ENCODE measurements at places on chromosomes 6 and 20.

GRCh38 chr6:84251891-84252539 lies 24.6 kb upstream of the CEP162 start:
- DNase-seq, result no peak

DNA sequence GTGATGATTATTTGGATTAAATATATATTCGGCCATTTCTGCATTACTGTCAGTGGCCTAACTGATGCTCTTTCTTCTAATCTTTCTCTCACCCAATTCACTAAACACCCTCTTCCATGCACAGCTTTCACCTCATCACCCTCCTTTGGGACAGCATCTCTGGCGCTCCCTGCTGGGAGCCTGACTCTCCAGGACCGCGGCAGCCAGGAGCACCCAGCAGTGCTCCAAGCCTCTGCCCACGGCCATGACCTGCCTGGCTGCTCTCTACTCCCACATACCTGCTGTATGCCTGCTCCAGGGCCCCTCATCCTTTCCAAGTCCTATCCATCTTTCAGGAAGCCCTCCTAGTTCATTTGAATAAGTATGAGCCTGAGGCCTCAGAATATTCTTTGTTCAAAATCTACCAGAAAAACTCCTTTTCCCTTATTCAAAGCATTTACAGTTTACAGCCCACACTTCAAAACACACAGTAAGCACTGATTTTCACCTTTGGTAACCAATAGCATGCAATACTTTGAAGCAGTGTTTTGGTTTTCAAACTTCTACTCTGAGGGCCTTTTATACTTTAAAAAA lies 15.2 kb downstream of the CTCFL start:
- no peak for DNase-seq

GRCh38 chr6:153962555-153962954 lies 76.5 kb upstream of the OPRM1 start:
- DNase-seq, result no peak

DNA sequence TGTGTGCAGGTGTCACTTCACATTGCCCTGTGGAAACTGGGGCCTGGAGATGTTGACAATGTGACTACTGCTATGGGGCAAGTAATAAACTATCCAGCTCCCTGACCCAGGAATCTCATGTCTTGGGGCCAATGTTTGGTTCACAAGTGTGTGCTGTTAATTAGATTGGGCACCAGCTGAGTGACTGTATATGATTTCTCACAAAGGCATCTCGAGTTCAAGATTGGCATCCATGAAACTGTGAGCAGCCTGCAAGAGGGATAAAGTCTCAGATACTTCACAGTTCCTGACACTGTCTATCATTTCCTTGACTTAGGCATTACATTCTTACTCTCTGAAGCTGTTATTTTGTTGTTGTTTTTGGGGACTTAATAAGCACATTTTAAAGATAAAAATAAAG lies 264.0 kb downstream of the PRKN start:
- no peak for DNase-seq

- no peak for DNase-seq
Observed at GRCh38 chr6:143896126-143896860, 32.0 kb downstream of the ZC2HC1B start.

DNA sequence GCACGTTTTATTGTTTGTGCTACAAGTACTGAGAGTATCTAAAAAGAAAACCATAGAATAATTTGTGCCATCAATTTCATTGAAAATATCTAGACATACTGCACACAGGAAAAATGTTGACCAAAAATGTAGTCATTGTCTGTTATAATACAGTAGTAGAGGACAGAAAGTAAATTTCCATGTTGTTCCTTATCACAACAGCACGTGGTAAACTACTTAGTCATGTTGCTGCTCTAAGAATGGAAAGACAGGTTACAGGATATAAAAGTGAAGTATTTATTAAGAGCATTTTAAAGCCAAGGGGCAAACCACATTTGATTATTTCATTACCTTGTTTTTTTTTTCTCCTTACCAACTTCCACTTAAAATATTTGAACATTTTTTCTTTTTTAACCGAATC lies 89.0 kb upstream of the CEP85L start:
- no peak for DNase-seq

DNA sequence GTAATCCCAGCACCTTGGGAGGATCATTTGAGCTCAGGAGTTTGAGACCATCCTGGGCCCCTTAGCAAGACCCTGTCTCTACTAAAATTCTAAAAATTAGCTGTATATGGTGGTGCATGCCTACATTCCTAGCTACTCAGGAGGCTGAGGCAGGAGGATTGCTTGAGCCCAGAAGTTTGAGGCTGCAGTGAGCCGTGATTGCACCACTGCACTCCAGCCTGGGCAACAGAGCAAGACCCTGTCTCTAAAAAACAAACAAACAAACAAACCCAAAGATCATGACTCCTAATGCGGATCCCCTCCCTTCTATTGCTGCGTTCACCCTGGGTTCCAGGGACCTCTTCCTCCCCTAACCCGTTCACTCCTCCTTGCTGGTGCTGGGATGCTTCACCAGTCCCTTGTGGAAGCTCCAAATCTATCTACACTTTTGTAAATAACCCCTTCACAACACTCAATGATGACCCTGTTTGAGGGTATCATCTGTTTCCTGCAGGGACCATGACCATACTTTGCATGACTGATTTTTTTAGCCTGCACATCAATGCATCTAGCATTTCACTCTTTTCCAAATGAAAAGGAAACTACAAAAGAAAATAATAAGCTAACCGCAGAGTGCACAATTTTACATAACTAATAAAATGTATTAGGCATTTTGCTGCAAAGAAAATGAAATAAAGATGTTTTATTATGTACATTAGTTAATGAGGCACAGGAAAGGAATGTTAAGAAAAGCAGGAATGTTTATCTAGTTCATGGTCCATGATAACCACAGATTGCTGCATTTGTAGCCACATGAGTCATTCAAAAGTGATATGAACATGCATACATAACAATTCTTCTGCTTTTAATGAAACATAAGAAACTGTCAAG lies 30.5 kb upstream of the IPCEF1 start:
- DNase-seq, result no peak

DNA sequence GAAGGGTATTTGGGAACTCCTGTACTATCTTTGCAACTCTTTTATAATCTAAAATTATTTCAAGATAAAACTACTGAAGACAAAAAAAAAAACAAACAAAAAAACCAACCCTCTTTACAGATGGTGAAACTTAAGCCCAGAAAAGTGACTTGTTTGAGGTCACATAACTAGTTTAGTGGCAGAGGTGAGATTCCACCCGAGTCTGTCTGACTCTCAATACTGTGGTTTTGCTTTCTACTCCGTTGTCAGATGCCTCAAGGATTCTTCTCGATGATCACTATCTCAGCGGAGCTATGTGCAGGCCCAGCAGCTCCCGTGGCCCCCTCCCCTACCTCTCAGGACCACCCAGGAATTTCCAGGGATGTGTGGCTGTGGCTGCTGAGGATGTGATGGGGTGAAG lies 36.1 kb upstream of the KCNB1 start:
- no peak for DNase-seq

- no peak for DNase-seq
Observed at GRCh38 chr6:164022632-164023031, 608.1 kb downstream of the QKI start.

DNA sequence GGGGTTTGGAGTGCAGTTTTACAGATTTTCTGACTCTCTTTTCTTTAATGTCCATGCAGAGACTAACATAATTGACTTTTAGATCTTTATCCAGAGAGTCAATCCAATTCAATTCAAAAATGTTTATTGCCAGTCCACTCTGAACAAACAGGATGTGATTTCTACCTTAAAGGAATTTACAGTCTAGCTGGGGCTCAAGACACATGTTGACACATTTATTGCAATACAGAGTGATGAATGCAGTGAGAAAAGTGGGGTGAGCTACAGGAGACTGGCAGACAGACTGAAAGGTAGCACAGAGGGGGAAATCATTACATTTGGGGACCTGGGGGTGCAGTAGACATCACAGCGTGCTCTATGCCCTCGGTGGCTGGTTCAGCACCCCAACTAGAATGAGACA lies 193.9 kb downstream of the SLC24A3 start:
- DNase-seq, result no peak

- DNase-seq, result no peak
Observed at GRCh38 chr20:16167423-16168130, 405.7 kb downstream of the KIF16B start.

DNA sequence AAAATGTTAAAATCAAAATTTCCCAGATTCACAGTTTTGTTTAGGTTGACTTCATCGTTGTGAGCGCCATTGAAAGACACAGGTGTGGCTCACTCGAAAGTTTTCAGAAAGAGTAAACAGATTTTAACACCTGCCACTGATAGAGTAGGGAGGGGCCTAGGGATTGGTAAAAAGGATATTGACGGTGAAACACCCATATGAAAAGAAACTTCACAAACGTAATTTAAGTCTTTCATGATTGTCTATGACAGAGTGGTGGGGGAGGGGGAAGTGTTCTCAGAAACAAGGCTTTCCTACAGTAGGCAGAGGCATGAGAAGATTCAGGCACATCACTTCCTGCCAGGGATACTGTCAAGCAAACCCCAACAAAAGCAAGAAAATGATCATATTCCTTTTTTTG lies 101.4 kb downstream of the PERP start:
- DNase-seq, result no peak

- no peak for DNase-seq
Observed at GRCh38 chr6:108156180-108156937, 9.5 kb upstream of the NR2E1 start.

DNA sequence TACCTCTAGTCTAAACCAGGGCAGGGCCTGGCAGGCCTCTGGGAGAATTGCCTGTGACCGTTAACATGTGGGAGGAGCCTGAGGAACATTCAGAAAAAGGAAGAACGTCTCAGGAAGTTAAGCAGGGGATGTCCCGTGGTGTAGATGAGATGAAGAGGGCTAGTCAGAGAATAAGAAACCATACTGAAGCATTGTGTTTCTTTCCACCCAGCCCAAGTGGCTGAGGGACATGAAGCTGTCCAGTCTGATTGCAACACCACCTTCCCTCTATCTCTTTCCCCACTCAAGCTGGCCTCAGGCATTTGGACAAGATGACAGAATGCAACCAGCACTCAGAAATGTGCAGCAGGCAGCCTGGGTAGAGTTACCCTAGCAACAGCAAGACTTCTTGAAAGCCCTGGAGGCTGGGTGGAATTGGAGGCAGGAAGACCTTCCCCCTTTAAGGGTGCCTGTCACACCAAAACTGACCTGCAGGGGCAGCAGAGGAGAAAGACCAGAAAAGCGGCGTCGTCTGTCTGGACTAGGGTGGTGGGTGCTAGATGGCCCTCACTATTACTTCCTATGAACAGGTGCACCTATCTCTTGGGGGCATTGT lies 186.1 kb downstream of the UNC5CL start:
- DNase-seq, result no peak

DNA sequence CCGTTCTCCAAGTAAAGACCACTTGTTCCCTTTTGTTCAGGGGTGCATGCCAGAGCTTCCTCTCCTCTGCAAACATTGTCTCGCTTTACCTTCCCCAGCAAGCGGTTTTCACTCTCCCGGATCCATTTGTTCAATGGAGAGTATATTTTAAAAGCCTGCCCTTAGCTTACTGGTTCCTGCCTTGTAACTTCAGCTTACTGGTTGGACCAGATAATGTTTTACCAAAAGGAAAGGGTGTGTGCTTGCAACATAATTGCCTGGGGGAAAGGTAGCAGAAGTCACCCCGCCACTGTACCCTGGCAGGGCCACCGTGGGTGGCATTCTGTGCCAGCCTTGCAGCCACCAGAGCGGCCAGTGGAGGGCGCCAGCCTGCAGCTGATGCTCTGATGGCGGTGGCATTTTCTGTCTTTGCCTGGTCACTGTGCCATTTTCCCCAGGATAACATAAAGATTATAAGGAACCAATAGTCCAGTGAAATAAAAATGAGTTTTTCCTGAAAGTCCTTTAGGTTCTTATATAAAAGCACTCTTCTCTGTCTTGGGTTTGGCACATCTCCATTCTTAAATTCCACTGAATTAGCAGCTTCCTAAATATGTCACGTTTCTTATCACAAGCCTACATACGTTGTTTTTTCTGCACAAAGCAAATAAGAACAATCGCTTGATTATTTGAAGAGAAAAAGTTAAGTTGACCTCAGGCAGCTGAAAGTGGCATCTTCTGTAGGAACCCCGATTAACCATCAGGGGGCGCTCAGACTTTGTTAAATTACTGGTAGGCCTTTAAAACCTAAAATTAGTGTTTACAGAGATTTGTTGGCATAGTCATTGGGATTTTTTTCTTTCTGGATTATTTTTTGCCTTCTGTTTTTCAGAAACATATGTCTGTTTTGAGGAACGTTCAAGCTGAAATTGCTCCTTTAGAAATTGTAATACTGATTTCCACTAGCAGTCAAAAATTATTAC lies 67.4 kb upstream of the XRN2 start:
- DNase-seq, result peak; percentile 34

Data from anterior cingulate cortex (tissue), 58 donors.